Breast epithelium (tissue), 4 donors: ENCODE measurements at places on chromosomes 4 and X. TPM values are rescaled to one million over a fixed set of nuclear protein-coding genes. Genes with fewer than 3 reads are reported as not detected.

MID2 gene
- 32.3 TPM for total RNA-seq

DNA sequence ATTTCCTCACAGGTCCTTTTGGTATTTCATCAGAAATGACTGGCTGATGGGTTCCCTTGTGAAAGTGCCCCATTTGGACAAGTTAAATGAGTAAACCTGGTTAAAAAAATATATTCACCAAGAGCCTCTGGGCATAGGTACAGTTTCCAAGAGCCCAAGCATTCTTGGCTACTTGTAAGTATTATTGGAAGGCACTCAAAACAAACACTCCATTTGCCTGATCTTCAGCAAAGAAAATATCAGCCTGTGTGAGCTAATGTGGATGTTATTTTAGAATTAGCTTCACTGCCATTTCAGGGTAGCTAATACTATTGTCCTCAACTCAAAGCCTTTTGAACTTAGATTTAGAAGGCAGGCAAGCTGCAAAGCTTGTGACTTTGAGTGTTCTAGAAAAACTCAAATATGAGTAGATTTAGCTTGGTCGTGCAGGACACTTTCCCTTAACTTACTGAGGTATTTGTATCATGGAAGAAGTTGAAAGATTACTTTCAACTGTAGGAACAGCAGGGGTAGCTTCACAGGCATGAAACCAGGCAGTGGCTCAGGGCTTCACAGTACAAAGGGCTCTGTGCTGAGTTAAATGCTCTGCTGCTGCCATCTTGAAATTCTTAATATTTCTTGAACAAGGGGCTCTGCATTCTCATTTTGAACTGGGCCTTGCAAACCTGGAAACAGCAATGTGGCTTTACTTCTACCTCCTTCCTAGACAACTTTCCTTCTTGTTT is 177.2 kb downstream of the AMELX start:
- H3K36me3 ChIP-seq: no peaks in the 10 kb centered on the region
- H3K27ac ChIP-seq: no peak overlapping the region
- no peak overlapping the region for H3K4me3 ChIP-seq
- H3K27me3 ChIP-seq: peaks cover 24% of the 10 kb centered on the region
- no peak for DNase-seq

DNA sequence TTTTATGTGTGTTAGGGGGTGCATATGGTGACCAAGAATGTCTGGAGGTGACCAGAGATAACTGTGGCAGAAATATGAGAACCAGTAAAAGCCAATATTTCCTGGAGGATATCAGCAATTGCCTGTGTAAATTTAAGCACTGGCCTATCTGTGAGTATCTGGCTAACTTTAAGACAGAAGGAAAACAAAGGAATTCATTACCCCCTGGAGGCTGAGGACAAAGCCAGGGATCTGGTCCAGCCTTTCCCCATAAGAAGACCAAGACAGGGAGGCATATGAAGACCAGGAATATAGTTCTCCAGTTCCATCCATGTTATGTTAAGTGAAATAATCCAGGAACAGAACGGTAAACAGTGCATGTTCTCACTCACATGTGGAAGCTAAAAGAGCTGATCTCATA is 49.2 kb downstream of the MFAP3L start:
- no peak overlapping the region for H3K27ac ChIP-seq
- no peaks in the 10 kb centered on the region for H3K4me1 ChIP-seq
- H3K36me3 ChIP-seq: no peaks in the 10 kb centered on the region
- H3K27me3 ChIP-seq: no peaks in the 10 kb centered on the region

GRCh38 chr4:168050002-168050401 is 42.3 kb upstream of the ANXA10 start:
- H3K36me3 ChIP-seq: no peaks in the 10 kb centered on the region
- H3K4me3 ChIP-seq: no peak overlapping the region
- no peaks in the 10 kb centered on the region for H3K27me3 ChIP-seq
- no peak for DNase-seq

IL9R gene
- total RNA-seq: 0.16 TPM
